ENCODE measurements at places on chromosomes 5 and 9.

- DNase-seq, result no peak
- no peaks in the 10 kb centered on the region for H3K36me3 ChIP-seq
- H3K27ac ChIP-seq, result no peak overlapping the region
- H3K27me3 ChIP-seq, result no peaks in the 10 kb centered on the region
- H3K4me1 ChIP-seq, result peaks cover 4% of the 10 kb centered on the region
These were observed 17.5 kb downstream of the ANKRD33B start for GRCh38 chr5:10581424-10581748.

DNA sequence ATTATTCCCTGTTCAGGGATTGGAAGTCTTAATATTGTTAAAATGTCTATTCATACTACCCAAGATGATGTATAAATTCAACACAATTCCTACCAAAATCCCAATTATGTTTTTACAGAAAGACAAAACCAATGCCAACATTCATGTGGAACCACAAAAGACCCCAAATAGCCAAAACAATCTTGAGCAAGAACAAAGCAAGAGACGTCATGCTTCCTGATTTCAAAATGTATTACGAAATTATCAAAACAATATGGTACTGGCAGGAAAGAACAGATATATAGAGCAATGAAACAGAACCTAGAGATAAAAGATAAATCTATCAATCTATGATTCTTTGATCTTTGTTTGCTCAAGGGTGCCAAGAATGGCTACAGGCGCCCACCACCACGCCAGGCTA is 237.9 kb downstream of the TAF11L14 start:
- no peak for DNase-seq
- H3K27me3 ChIP-seq, result no peaks in the 10 kb centered on the region
- no peaks in the 10 kb centered on the region for H3K4me1 ChIP-seq
- H3K36me3 ChIP-seq, result no peaks in the 10 kb centered on the region
- no peak overlapping the region for H3K27ac ChIP-seq
- H3K4me3 ChIP-seq, result no peak overlapping the region

DNA sequence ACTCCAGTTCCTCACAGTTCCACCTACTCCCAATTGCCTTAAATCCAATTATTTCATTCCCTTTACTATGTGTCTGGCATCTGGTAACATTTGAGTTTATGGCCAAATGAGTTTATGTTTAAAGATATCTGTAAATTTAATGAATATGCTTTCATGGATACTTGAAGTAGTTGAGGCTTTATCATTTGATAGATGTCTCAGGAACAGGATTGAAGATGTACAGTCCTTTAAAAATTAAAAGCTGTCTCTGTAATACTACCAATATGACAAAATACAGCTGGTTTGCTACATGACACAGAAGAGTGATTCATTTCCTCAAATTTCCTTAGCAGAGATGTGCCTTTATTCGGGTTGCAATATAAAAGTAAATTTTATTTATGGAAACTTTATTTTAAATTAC is 2326.0 kb upstream of the ACO1 start:
- H3K4me3 ChIP-seq, result no peak overlapping the region
- H3K27me3 ChIP-seq, result no peaks in the 10 kb centered on the region
- no peaks in the 10 kb centered on the region for H3K4me1 ChIP-seq
- H3K27ac ChIP-seq, result no peak overlapping the region
- no peaks in the 10 kb centered on the region for H3K36me3 ChIP-seq
- DNase-seq, result no peak

- H3K36me3 ChIP-seq, result no peaks in the 10 kb centered on the region
- no peak for DNase-seq
- H3K27me3 ChIP-seq, result no peaks in the 10 kb centered on the region
- H3K4me1 ChIP-seq, result no peaks in the 10 kb centered on the region
- H3K4me3 ChIP-seq, result no peak overlapping the region
- H3K27ac ChIP-seq, result no peak overlapping the region
These were observed 184.5 kb upstream of the KLF4 start for GRCh38 chr9:107673861-107674720.

GRCh38 chr5:83488271-83488670 is 16.7 kb downstream of the VCAN start:
- peak; percentile 90 for DNase-seq
- H3K27ac ChIP-seq, result no peak overlapping the region
- H3K4me1 ChIP-seq, result peaks cover 7% of the 10 kb centered on the region
- no peak overlapping the region for H3K4me3 ChIP-seq

Measured in mesendoderm (in vitro differentiated cells).